ENCODE measurements at places on chromosomes 6 and 20. TPM values are rescaled to one million over a fixed set of nuclear protein-coding genes. Genes with fewer than 3 reads are reported as not detected.

DNA sequence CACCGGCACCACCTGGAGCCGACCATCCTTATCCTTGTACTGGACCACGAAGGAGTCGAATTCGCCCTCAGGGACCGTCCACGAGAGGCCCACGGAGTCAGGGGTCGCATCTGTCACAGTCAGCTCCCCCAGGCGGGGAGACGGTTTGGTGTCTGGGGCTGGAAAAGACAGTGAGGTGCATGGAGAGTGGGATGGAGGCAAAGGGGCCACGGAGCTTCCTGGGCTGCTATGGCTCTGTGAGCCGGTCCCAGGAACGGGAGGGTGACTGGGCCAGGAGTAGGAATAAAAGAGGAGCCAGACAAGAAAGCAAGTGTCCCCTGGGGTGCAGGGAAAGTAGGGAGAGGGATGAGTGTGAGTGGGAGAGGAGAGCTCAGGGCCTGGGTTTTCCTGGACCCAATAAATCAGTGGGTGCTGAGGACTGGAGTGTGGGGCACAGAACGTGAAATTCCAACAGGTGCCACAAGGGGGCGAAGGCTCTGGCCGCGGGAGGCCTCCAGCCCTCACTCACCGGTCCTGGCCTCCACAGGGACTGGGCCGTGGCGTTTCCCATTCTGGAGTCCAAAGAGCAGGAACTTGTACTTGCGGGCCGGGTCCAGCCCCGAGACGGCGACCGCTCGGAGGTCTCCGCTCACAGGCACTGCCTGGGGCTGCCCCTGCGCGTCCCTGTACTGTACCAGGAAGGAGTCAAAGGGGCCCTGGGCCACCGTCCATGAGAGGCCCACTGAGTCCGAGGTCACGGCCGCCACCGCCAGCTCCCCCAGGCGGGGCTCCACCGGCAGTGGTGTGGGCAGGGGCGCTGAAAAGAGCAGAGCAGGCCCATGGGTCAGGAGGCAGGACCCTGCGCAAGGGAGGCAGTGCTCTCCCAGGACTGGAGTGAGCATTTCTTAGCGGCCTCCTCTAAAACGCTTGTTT lies 9.9 kb downstream of the CYP21A2 start:
- DNase-seq: peak; percentile 52
- H3K27me3 ChIP-seq: peaks cover 2% of the 10 kb centered on the region
- no peaks in the 10 kb centered on the region for H3K36me3 ChIP-seq

GRCh38 chr20:53559816-53560215 lies 33.8 kb downstream of the ZNF217 start:
- no peaks in the 10 kb centered on the region for H3K27me3 ChIP-seq
- peaks cover 4% of the 10 kb centered on the region for H3K36me3 ChIP-seq
- no peak overlapping the region for H3K4me3 ChIP-seq
- H3K4me1 ChIP-seq: no peaks in the 10 kb centered on the region
- no peak for DNase-seq

DNA sequence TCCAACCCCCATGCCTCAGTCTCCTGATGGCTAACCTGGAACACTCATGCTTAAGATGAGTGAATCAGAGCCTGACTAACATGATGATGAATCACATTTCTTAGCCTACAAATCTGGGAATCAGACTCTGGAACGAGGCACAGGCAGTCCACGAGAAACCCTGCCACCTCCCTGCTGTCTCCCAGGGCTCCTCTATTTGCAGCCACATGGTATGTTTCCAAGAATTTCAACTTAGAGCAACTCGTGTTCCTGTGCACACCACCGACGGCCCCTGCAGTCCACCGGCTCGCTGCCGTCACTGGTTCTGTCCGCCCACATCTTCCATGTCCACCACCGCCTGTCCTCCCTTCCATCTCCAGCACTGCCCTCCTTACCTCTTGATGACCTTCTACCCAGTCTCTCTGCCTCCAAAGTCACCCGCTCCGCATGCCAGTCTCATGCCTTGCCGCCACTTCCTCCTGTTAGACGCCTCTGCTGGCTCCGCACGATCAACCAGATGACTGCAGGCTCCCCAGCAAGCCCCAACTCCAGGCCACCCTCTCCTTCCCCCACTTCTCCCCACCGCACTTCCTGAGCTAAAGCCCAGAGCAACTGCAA lies 87.6 kb downstream of the AGPAT4 start:
- H3K27ac ChIP-seq: no peak overlapping the region
- peaks cover 9% of the 10 kb centered on the region for H3K36me3 ChIP-seq
- H3K4me1 ChIP-seq: peaks cover 11% of the 10 kb centered on the region
- DNase-seq: no peak
- H3K27me3 ChIP-seq: no peaks in the 10 kb centered on the region

GRCh38 chr6:101847690-101848089 lies 454.2 kb downstream of the GRIK2 start:
- no peaks in the 10 kb centered on the region for H3K36me3 ChIP-seq
- H3K4me1 ChIP-seq: no peaks in the 10 kb centered on the region
- H3K4me3 ChIP-seq: no peak overlapping the region
- no peak for DNase-seq
- no peak overlapping the region for H3K27ac ChIP-seq

- H3K27ac ChIP-seq: no peak overlapping the region
- no peak overlapping the region for H3K4me3 ChIP-seq
- H3K4me1 ChIP-seq: no peaks in the 10 kb centered on the region
- H3K27me3 ChIP-seq: peaks cover 14% of the 10 kb centered on the region
Measured at GRCh38 chr6:148818939-148819575, 72.2 kb downstream of the UST start.

- no peak overlapping the region for H3K4me3 ChIP-seq
- peaks cover 11% of the 10 kb centered on the region for H3K27me3 ChIP-seq
- no peak overlapping the region for H3K27ac ChIP-seq
- DNase-seq: no peak
- no peaks in the 10 kb centered on the region for H3K36me3 ChIP-seq
Measured at GRCh38 chr6:125392682-125393081, 90.9 kb upstream of the HDDC2 start.

The GRIK2 gene
- not detected for total RNA-seq

The LY6G5C gene
- total RNA-seq: 4.7 TPM

The MMUT gene
- total RNA-seq: 13.0 TPM

The SLC2A10 gene
- total RNA-seq: not detected
